ENCODE measurements at places on chromosomes 16 and 17.

DNA sequence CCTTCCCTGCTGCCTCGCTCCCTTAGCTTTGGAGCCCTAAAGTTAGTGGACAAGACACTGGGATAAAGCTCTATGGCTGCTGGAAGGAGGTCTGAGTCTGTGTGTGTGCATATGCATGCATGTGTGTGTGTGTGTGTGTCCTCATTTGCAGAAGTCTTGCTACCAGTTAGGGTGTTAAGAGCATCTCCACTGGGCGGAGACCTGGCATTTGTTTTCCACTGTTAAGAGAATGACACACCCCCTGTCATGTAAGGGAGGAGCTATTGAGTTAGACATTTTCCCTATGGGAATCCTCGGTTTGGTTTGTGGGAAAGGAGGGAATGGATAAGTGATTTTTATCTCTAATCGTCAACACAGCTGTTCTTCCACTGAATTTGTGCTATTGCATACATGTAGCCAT lies 24.8 kb upstream of the ARHGAP23 start:
- no peak for DNase-seq

DNA sequence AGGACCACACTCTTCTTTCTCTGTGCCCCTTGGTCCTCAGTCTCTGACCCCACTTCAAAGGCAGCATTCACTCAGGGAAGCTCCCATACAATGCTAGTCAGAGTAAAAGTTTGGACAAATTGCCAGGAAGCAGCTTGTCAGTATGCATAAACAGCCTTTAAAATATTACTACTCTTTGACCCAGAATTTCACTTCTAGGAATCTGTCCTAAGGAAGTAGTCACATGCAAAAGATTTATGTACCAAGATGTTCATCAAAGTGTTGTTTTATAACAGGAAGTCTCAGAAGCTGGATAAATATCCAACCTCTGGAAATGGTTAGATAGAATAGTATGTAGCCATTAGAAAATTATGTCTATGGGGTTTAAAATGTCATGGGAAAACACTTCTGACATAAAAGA lies 31.0 kb downstream of the MAPT start:
- no peak for DNase-seq

- no peak for DNase-seq
Measured at GRCh38 chr17:39627712-39628516, 1.2 kb downstream of the PPP1R1B start.

GRCh38 chr16:3594316-3595109 lies 16.9 kb downstream of the SLX4 start:
- no peak for DNase-seq

- no peak for DNase-seq
Measured at GRCh38 chr17:31674717-31675349, 184.2 kb downstream of the COPRS start.

DNA sequence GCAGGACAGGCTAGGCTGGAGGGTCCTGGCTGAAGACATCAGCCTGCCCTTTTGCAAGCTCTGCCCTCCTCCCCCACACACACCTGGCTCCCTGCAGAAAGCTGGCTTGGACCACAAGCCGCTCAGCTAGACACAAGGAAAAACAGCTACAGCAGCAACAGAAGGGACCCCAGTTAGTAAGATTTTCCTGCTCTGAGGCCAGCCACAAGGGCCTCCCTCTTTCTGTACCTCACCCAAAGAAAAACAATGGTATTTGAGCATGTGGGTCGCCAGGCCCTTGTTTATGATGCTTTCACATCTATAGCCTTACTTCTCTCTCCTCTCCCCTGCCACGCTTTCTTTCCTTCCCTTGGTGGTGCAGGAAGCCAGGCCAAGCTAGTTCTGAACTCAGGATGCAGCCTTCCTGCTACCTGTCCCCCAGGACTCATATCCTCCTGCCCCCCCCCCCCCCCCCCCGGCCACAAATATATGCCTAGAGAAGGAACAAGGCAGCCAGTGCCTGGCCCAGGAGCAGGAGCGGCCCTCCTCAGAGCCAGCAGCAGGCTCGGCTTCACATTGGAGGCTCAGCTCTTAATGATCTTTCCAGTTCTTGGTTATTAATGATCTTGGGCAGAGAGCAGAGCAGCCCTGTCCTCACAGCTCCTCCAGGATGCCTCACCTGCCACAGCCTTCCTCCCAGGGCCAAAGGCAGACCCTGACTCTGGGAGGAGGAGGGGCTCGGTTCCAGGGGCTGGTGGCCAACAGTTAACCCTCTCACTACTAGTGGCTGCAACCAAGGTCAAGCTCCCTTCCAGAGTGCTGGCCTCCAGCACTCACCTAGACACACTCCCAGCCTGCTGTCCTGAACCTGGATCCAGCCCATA lies 19.5 kb downstream of the GRIN2C start:
- DNase-seq, result no peak

GRCh38 chr17:15920758-15921239 lies 24.1 kb upstream of the ADORA2B start:
- no peak for DNase-seq

- DNase-seq, result no peak
Measured at GRCh38 chr17:1726626-1727257, 2.2 kb downstream of the WDR81 start.

GRCh38 chr16:11159282-11159681 lies 96.7 kb downstream of the SOCS1 start:
- no peak for DNase-seq

- DNase-seq, result no peak
Measured at GRCh38 chr17:21296097-21297025, 11.8 kb downstream of the MAP2K3 start.

GRCh38 chr16:22898131-22898530 lies 84.2 kb downstream of the HS3ST2 start:
- DNase-seq, result no peak

- DNase-seq, result no peak
Measured at GRCh38 chr16:16042076-16042475, 92.7 kb downstream of the ABCC1 start.

DNA sequence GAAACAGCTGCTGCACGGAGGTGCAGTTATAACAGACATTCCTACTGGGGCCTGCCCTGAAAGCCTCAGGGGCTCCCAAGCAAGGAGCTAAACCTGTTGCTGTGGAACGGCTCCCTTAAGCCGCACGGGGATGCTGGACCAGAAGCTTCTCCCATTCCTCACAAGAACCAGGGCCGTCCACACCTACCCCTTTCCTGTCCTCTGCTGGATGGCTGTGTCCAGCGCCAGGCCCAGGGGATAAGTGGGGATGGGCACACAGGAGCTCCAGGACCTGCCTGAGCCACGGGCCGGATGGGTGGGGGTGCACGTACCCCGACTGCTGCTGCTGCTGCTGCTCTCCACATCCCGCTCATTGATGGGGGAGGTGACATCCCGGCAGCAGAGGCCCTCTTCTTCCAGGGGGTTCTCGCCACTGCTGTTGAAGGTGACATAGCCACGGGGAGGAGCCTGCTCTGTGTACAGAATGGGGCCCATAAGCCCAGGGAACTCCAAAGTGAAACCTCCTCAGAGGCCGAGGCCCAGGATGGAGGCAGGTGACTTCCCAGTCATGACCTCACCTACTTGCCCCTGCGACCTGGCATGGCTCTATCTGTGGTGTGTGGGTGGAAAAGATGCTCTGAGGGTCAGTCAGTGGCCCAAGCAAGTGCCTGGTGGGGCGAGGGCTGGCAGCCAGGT lies 8.6 kb downstream of the NUDT16L1 start:
- DNase-seq, result no peak

DNA sequence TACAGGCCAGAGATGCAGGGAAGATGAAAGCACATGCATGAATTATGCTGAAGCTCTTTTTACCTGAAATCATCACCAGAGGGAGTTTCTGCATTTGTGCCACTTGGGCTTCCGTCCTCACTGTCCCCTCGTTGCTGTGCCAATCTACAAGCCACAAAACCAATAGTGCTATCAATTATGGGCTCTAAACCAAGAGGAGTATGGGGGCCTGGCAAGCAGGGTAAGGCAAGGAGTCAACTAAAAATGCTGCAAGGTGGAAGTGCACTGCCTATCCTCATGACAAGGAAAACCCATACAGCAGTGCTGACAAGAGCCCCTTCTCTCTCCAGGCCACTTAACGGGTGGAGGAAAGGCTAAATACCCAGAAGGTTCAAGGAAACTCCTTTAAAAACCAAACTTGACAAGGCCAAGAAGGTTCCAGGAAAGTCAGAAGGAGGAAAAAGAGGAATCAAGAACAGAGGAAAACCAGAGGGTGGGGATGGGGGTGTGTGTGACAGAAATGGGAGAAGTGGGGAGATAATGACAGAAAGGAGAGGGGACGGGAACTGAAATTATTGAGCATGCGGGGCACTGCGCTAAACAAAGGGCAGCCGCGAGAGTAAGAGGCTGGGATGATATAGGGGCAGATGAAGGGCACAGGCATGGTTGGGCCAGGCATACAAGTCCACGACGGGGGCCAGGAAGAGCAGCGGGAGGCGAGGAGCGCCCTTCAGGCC lies 674 bp downstream of the C17orf75 start:
- DNase-seq, result peak; percentile 75

GRCh38 chr17:50127697-50128361 lies 2.1 kb downstream of the SAMD14 start:
- DNase-seq, result no peak

- DNase-seq, result no peak
Measured at GRCh38 chr17:72852277-72852938, 240.1 kb downstream of the SLC39A11 start.

DNA sequence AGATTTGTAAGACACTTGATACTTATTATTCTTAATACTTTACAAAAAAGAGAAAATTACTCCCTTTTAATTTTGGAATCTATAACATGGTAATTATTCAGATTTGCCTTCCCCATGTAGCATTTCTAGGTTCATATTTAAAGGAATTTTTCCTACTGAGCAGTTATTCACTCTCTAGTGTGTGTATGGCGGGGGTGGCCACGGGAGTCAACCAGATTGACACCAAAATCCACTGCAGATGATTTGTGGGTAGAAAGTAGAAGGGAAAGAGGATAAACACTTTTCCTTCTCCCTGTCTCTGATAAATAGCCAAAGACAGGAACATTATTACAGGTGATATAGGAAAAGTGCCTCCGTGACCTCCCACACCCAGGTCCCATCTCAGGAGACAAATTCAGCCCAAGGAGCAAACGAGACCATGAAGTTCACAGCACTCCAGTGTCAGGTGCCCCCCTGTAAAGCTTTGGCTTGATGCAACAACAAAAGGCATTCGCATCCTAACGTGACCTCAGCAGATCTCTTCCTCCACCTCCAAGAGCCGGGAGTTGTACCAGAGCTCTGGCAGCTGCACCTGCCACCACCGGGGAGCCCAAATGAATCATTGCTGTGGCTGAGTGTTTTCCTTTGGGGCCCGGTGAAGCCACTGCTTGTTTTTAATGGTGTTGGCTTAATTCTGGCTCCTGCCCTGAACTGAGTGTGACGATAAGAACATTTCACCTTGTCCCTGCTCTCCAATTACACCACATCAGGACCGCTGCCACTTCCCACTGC lies 92.7 kb upstream of the NOL11 start:
- DNase-seq, result no peak

- no peak for DNase-seq
Measured at GRCh38 chr17:67290244-67290643, 45.2 kb upstream of the HELZ start.

- no peak for DNase-seq
Measured at GRCh38 chr16:57801098-57801808, 1.0 kb downstream of the KIFC3 start.

DNA sequence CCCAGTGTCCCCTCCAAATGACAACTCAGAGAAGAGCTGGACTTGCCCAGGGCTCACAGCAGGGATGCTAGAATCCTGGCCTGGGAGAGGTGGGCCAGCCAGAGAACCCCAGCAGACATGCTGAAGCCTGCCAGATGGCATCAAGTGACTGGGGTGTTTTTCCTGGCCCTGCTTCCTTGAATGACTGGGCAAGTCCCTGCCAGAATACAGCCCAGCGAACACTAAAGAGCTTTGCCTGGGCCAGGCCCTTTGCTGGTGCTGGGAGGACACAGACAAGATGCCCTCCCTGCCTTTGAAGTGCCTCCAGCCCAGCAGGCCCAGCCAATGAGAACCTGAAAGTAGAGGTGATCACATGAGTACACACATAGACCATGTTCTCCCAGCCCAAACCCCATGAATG lies 11.5 kb downstream of the ZNF319 start:
- DNase-seq, result no peak

DNA sequence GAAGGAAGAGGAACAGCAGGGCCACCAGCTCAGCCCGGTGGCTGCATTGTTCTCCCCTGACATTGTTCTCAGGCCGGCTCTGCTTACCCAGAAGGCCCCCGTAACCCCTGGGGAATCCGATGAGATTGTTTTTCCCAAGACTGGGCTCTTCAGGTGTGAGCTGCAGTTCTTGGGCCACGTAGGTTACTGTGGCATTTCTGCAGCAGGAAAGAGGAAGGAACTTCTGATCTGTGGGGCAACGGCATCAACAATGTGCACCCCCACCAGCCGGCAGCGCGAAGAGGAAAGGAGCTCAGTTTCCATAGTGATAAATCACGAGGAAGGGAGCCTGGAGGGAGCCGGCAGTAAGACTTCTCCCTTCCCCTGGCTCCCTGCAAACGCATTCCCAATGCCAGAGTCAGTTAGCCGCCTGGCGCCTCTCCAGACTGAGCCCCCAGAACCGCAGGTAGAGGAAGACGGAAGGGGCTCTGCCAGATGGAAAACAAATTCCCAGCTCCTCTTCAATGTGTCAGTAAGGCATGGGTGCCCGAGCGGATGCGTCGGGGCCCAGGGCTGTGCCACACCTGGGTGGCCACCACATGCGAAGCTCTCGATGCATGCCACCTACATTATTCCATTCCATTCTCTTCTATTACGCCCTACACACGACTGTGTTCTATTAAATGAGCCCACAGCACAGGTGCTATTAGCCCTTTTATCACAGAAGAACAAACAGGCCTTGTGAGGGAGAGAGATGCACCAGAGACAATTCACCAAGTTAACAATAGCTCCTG lies 21.5 kb upstream of the PECAM1 start:
- DNase-seq, result no peak

DNA sequence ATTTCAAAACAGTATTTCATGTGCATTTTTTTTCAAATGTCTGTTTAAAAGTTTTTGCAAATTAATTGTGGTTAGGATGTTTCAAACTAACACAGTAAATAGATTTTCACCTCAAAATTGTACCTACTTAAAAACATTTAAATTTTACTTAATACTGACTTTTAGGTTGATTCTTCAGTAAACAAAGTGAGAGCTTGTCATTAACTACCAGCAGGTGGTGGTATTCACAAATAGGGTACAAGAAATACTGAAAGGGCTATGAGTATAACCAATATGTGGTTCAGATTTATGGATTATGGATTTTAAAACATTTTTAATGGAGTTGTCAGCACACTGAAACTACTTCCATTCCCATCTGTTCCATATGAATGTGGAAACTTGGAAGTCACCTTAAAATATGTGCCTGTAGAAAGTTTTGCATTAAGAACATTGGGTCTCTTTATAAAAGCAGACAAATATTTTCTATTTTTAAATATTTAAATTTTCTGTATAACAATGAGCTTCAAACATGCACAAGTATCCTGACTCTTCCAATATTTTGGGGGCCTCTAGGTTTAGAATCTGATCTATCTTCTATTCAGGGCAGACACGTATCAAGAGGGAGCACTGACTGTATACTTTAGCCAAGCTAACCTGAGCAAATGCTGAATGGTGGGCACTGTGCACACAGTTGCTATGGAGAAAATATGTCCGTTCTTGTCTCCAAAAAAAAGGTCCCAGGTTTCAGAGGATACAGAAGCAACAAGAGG lies 155.6 kb downstream of the SNX11 start:
- no peak for DNase-seq

Measured in activated CD4-positive, alpha-beta T cell treated with anti-CD3 and anti-CD28 coated beads, Interleukin-2, Interleukin-6, amounts not matched to agents 100 ng/mL and 50 ng/mL, durations not matched to agents 16 hours and 8 hours (primary cell).